ENCODE measurements at places on chromosomes 1 and 21.

DNA sequence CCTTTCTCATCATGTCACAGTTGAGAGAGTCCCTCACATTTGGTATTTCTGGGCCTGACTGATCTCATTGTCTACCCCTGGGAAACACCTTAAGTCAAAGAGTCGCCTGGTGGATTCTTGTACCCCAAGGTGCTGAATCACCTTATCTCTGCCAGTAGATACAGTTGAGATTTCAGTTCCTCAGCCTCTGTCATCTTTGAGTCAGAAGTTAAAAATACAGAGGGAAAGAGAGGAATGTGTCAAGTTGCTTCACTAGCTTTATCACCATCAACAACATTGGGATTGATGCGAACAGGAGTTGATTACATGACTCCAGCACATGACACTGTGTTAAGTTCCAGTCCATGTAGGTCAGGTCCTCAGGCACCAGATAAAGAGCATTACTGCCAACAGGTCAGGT is 513.0 kb downstream of the NUF2 start:
- no peak for DNase-seq

GRCh38 chr21:25126564-25126963 is 480.7 kb downstream of the MRPL39 start:
- DNase-seq = no peak

DNA sequence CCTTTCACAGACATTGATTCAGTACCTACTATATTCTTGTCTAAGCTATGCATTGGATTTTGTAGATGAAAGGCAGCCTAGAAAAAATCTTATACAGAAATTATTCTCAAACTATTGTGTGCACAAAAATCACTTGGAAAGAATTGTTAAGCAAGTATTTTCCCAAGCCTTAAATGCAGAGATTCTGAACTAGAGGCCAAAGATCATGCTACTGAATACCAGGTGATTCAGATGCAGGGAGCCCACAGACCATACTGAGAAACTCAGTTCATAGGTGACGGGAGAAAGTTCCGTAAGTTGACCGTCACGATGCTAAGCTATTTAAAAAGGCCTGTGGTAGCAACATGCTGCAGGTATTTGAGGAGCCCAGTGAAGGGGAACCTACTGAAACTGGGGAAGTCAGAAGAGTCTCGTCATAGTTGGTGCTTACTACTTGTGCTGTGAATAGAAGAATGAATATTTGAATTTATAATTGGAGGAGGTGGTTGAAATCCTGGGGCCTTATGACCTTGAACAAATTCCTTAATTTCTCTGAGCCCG is 150.8 kb downstream of the NFIA start:
- no peak for DNase-seq

GRCh38 chr21:44569861-44570517 is 3.5 kb upstream of the KRTAP10-4 start:
- DNase-seq = no peak

DNA sequence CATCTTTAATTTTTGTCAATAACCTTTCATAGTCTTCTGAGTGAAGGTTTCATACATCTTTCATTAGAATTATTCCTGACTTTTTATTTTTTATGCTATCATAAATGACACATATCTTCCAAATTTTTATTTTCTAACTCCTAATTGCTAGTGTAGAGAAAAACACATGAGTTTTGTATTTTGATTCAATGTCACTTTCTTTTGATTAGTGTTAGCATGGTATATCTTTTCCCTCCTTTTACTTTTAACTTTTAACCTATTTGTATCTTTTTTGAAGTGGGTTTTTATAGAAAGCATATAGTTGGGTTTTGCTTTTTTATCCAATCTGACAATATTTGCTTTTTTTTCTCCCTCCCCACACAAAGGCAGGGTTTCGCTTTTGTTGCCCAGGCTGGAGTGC is 43.2 kb downstream of the SDCCAG8 start:
- no peak for DNase-seq

DNA sequence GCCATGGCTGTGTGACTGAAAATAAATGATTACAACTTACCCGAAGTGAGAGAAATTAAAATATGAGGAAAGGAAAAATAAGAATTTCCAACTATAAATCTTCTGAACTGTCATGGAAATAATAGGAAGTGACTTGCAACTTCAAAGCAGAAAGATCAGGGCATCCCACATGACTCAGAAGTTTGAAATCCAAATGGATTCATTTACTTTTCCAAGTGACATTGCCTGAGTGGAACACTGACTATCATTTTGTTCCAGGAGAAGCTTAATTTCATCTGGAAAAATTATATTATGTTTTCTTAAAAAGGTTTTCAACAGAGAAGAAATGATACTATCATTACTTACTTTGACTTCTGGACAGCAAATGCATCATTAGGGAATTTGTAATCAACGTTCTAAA is 110.8 kb downstream of the GREM2 start:
- DNase-seq = no peak

DNA sequence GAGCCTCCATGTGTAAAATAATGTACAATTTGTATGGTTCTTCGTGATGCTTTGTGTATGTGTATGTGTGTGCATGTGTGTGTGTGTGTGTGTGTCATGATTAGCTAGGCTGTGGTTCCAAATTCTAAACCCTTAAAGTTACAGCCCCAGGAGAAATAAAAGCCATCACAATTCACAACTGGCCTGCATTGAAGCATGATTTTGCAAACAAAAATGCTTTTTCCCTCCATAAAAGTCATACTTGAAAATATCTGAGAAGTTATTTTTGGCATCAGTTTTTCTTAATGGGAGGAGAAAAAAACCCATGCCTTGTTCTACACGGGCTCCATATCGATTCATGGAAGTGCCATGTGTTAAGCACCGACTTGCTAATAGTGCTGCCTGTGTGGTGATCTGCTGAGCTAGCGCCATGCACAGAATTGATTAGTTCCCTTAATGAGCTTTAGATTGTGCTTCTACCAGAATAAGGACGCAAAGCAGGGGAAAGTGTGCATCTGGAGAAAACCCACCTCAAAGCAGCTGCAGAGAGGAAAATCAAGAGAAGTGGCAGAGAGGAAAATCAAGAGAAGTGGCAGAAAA is 207.3 kb downstream of the DSCAM start:
- DNase-seq = no peak

All from HEK293T (cell line).